ENCODE measurements at places on chromosomes 12 and 14.

GRCh38 chr12:70106347-70106746 lies 136.9 kb upstream of the CNOT2 start:
- DNase-seq = no peak

DNA sequence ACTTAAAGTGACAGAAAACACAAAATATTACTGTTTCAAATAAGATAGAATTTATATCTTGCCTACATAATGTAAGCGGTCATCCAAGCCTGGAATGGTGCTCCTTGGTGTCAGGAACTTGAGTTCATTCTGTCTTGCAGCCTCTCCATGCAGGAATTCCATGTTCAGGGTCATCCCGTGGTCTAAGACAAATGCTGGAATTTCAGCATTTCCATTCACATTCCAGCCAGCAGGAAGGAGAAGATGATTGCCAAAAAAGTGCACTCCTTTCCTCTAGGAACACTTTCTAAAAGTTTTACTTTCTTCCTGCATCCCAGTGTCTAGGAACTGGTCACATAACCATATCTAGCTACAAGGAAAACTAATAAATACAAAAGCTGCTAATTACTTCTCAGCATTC lies 106.3 kb downstream of the PTPRO start:
- DNase-seq = no peak

- no peak for DNase-seq
These were observed 32.6 kb upstream of the CD9 start for GRCh38 chr12:6167327-6168280.

GRCh38 chr12:54007538-54008259 lies 1.1 kb upstream of the HOXC8 start:
- DNase-seq = no peak

DNA sequence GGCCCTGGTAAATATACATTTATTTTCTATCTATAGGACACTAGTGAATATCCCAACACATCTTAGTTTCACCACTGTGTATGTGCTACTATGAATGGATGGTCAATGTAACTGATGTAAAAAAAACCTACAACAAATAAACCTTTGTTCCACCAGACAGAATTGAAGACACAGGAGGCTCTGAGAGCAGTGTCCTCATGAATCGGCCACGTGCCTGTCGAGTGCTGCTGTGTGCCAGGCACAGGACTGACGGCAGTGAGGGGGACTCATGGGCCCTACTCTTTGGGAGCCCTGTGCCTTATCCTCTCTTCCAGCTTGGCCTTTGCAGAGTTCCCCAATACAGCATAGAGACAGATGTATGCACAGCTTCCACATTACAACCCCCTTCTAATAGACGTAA lies 18.2 kb downstream of the CINP start:
- no peak for DNase-seq

DNA sequence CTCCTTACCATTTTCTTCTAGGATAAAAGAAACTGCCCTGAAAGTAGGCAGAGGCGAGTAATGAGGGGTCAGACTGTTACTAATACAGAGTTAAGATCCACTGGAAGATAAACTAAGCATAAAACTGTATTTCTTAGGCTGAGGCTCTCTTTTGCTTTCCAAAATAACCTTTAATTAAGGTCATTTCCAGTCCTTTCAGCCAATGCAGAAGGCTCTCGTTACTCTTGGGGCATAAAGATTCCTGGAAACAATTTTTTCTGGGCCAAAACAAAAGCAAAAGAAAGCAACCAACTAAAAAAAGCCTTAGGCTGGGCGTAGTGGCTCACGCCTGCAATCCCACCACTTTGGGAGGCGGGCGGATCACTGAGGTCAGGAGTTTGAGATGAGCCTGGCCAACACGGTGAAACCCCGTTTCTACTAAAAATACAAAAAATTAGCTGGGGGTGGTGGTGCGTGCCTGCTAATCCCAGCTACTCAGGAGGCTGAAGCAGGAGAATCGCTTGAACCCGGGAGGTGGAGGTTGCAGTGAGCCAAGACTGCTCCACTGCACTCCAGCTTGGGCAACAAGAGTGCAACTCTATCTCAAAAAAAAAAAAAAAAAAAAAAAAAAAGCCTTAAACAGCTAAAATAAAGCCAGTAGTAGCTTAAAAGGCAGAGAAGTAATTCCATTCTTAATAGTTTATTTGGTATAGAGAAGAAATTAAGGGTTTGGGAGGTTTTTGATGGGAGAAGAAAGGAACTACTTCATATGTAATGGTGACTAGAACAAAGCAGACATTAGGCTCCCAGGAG lies 68.9 kb upstream of the STAC3 start:
- no peak for DNase-seq

Data from right renal cortex interstitium (tissue), 3 donors.